Ecto neural progenitor cell (in vitro differentiated cells): ENCODE measurements at places on chromosomes 16 and 17.

- DNase-seq: no peak
Observed at GRCh38 chr16:2242598-2242997, 6.4 kb downstream of the DNASE1L2 start.

DNA sequence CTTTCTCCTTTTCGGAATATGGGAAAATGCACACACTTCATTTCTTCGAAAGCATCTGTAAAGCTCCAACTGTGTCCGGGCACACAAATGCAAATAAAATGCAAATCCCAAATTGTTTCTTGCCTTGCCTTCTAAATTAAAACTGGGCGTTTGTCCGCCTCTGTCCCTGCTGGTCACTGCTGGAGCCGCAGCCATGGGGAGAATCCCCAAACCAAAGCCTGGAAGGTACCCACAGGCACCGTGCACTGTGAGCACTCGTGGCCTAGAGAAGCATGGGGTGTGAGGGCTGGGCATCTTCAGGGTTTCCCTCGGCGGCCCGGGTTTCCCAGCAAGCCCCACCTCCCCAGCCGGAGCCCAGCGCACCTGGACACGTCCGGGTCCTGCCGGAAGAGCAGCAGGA is 2.9 kb downstream of the SLC47A2 start:
- peak; percentile 51 for DNase-seq

DNA sequence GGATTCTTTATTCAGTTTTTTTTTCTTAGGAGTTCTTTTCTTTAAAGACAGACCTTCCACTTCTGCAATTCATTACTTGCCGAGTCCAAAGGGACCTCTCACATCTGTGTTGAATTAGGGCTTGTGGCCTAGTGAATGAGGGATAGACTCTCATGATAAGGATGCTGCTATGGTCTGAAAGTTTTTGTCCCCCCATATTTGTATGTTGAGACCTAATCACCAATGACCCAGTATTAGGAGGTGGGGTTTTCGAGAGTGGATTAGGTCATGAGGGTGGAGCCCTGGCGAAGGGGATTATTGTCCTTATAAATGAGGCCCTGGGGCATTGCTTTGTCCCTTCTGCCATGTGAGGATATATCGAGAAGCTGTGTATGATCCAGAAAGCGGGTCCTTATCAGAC is 9.5 kb downstream of the KRT12 start:
- no peak for DNase-seq

DNA sequence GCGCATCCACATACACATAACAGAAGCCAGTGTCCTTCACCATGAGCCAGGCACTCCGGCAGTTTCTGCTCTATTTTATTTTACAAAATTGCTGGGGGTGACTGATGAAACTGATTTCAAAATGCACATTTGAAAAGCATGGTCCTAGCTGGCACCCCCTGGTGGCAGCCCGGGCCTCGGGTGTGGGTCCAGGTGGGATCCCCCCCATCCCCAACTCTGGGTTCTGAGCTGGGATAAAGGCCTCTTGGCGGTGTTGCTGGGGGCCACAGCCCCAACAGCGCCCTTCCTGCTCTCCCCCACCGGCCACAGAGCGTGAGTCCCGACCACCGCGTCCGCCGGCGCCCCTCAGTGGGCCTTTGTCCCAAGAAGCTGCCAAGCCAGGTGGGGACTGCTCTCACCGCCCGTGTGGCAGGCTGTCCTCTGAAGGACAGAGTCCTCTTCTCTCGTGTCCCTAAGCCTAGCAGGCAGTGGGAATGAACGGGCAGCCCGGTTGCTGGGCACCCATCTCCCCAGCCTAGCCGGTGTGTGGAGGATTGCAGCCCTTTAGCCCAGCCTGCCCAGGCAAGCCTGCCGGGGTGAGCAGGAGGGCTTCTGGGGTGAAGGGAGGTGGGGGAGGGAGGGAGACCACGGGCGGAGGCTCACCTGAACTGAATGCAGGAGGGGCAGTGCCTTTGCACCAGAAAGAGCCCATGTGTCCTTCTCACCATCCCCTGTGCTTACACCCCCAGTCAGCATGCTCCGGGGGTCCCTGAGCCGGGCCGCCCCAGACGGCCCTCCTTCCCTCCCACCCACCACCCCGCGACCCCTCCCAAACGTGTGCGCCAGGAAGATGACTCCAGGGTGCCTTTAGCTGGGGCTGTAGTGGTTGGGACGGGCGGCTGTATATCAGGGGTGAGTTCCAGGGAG is 898 bp downstream of the SNAI3 start:
- no peak for DNase-seq

- DNase-seq: peak; percentile 55
Observed at GRCh38 chr17:51487947-51488346, 227.6 kb downstream of the UTP18 start.

- DNase-seq: peak; percentile 80
Observed at GRCh38 chr17:44599298-44600175, 42.3 kb downstream of the FZD2 start.
